Stimulated activated CD4-positive, alpha-beta T cell treated with anti-CD3 and anti-CD28 coated beads, TNF-alpha, amount 100 ng/mL, for 24 hours (primary cell): ENCODE measurements at places on chromosomes 3 and 15.

GRCh38 chr3:147816752-147817151 lies 407.6 kb downstream of the ZIC1 start:
- DNase-seq, result no peak

GRCh38 chr3:14938954-14939353 lies 8.4 kb upstream of the NR2C2 start:
- DNase-seq, result no peak

DNA sequence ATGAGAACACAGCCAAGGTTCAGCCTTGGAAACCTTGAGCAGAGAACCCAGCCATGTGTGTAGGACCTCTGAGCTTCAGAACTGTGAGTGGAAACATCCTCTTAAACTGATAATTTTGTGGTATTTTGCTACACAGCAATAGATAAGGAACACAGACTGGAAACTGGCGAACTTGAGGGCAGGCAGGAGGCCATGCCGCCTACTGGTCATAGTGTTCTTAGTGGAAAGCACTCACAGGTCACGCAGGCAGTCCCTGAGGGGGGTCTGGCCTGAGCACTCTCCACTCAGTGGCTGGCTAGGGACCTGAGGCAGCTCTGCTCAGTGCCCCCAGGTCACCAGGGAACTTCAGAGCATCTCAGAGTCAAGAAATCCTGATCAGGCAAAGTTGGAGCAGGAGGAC lies 9.7 kb upstream of the XIRP1 start:
- no peak for DNase-seq

- no peak for DNase-seq
Measured at GRCh38 chr3:11691767-11692531, 48.2 kb upstream of the VGLL4 start.

DNA sequence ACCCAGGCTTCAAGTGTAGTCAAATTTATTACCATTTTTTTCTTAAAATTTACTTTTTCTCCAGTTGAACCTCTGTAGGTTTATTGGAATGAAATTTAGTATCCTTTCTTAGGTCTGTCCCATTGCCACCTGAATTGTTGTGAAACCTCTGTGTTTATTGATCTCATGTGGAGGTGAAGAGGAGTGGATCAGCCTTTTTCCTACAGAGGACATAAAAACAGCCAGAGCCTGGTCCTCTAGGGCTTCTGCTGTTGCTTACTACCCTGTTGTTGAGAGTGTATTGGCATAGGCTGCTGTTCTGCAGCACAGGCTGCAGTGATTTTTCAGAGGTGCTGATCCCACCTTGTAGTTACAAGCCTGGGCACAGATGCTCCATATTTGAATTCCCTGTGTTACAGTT lies 44.6 kb downstream of the LRRC28 start:
- DNase-seq, result no peak

GRCh38 chr15:38482572-38482971 lies 28.6 kb downstream of the FAM98B start:
- no peak for DNase-seq

- no peak for DNase-seq
Measured at GRCh38 chr3:111073218-111073617, 1.6 kb downstream of the NECTIN3 start.

DNA sequence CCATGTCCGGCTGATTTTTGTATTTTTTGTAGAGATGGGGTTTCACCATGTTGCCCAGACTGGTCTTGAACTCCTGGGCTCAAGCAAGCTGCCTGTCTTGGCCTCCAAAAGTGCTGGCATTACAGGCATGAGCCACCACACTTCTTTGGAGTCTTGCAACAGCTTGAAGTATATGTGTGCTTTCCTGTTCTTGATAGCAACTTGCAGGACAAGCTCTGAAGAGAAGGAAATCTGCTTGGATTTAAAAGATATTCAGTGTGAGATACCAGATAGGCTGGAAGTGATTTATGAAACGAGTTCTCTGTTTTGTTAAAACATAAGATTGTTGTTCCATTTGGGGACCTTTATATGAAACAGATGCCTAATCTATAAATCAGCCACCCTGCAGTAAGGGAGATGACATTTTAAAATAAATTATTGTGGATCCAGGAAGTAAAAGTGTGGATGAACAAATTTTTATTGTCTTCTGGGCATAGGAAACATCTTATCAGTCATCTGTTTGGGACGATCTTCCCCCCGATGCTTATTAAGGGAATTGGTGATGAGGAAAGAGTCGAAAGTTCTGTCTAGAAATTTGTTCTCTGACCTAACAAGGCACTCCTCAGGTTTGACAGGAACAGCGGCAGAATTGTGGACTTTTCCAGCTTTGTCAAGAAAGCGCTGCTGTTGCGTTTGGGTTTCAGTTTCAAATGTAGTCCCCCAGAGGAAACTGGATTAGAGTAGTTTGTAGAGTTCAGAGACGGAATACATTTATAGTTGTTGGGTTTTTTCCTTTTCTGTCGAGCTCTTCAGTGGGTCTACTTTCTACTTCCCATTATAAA lies 53.7 kb upstream of the MAGI1 start:
- DNase-seq, result no peak

DNA sequence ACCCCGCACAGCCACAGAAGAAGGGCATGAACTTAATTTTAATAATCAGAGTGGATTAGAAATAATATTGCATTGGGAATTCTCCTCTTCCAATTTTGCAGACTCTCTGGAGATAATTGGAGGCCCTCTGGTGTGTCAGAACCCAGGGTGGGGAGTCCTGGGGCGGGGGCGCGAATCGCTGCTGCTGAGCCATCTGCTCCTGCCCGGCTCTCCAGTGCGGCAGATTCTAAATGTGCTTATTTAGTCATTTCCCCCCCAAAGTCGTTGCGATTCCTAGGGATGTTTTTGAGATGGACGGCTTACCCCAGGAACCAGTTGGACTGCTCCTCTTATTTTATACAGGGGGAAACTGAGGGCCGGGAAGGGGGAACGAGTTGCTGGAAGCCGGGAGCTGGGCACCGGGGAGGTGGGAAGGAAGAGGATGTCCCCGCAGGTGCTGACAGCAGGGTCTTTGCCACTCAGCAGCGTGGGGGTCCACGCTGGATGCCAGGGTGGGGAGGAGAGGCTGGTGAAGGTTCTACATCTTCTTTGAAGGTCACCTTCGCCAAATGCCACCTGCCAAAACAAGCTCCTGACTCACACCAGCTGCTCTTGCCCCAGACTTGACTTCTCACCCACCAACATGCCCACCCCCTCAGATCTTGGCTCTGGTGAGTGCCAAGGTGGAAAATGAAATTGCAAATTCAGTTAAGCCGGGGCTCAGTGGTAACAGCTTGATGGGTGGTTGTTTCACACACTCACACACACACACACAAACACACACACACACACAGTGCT lies 91.3 kb upstream of the PRR23E start:
- no peak for DNase-seq

- DNase-seq, result no peak
Measured at GRCh38 chr3:127011270-127011992, 28.5 kb downstream of the PLXNA1 start.

GRCh38 chr15:63809452-63809851 lies 24.3 kb downstream of the HERC1 start:
- no peak for DNase-seq

GRCh38 chr3:38460377-38461270 lies 6.9 kb downstream of the ACVR2B start:
- no peak for DNase-seq

DNA sequence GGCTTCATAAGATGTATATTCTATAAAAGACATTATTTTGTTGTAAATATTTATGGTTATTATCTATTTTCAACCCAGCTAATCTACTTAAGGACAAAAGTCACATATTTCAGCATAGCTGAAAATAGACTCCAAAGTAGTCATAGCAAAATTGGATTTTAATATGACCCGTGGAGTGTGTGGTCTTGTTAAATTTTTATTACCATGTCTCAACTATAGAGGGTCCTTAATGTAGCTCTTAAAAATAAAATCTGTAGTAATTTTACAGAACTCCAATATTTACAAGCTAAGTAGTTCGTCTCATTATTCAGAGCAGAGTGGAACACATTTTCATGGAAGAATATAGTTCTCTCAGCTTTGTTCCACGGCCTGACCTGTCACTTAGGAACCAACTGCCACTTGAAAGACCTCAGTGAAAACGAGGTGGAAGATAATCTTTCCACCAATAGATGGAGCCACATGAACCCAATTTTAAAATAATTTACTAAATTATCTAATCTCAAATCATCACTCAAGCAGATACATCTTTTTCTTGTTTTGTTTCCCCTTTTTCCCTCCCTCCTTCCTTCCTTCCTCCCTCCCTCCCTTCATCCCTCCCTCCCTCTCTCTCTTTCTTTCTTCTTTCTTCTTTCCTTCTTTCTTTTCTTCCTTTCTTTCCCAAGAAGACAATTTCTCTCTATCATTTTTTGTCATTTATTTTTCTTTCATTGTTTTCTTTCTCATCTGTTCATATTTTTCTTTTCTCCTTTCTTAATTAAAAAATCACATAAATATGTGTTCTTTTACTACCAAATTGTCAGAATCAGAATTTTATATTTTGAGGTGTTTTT lies 97.2 kb downstream of the CLDN1 start:
- DNase-seq, result no peak

GRCh38 chr15:94240480-94240879 lies 9.1 kb downstream of the MCTP2 start:
- DNase-seq, result no peak

DNA sequence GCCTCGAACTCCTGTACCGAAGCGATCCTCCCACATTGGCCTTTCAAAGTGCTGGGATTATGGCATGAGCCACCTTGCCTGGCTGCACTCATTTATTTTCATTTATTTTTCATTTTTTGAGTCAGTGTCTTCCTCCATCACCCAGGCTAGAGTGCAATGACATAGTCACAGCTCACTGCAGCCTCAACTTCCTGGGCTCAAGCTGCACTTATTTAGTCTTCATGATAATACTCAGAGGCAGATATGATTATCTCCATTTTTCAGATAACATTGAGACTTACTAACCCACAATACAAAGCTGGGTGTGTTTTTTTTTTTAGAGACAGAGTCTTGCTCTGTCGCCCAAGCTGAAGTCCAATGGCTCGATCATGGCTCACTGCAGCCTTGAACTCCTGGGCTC lies 10.0 kb downstream of the PRKCI start:
- DNase-seq, result no peak

DNA sequence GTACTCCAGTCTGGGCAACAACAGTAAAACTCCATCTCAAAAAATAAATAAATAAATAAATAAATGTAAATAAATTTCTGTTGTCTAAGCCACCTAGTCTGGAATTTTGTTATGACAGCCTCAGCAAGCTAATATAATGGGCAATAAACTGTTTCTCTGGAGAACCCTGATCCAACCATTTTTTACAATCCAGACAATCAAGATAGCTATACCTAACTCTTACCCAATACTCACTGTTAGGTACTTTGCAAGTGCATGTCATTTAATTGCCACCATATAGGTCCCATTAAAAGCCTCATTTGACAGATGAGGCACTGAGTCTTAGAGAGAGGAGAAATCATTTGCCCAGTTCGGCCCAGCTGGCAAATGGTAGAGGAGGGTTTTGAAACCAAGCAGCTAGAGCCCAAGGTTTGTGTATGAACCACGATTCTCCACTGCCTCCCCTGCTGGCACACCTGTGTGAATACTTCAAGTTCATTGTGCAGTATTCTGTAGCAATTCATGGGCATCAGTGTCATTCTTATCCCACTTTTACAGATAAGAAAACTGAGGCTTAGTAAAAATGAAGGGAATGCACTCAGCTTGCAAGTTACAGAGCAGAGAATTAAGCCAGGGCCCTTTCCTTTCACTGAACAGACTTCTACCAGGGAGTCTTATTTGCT lies 107.0 kb upstream of the UBE2E1 start:
- no peak for DNase-seq

DNA sequence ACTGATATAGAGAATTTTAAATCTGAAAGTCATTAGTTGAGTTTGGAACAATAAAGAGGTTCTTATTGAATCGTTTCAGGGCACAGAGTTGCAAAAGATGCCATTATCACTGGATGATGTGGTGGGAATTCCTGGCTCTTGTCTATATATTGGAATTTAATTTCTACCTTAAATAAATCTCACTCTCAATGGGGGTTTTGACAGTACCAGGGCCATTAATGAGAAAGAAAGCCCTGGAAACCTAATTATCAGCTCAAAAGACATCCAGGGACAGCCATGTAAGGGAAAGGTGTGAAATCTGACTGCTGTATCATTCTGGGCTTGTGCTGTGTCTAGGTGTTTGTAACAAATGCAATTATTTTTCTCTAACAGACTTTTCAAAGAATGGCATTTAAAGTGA lies 285.7 kb downstream of the TBL1XR1 start:
- no peak for DNase-seq
